ENCODE measurements at places on chromosomes 7 and 10. TPM values are rescaled to one million over a fixed set of nuclear protein-coding genes. Genes with fewer than 3 reads are reported as not detected.

Gene RAMP3
- not detected for total RNA-seq

- no peak for DNase-seq
Observed at GRCh38 chr10:91460681-91461080, 50.5 kb downstream of the HECTD2 start.

GRCh38 chr7:45704683-45705016 lies 130.5 kb downstream of the ADCY1 start:
- DNase-seq: no peak

GRCh38 chr10:79140855-79141254 lies 72.1 kb downstream of the ZMIZ1 start:
- no peak for DNase-seq

GRCh38 chr7:138388673-138389491 lies 71.2 kb upstream of the TRIM24 start:
- DNase-seq: no peak

DNA sequence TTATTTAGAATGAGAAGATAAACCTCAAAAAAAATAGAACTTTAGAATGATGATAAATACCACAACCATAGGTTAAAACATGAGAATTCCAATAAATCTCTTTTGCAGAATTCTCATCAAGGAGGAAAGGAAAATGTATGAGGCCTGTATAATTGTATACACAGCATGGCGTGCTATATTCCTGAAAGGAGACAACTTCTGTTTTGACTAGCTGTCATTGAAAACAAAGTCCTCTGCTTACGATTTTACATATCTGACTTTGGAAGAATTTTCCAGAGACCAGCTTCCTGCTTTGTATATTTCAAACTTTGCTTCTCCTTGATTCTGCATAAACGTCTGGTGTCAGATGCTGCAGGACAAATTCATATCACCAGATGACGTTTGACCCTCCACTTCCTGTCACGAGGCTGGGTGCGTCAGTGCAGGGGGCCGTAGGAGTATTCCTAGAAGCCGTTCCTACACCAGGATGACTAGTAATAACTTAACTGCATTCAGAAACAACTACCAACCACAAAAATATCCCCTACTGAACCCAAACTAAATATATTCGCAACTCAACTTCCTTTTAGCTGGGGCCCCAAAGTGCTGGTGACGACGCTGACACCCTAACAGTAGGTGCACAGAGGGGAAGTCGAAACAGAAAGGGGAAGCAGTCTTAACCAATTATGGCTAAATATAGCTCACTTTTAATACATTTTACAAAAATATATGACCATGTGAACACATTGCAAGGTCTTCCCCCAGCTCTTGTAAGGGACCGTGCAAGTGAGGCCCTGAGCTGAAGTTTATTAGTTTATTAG lies 178.6 kb upstream of the INHBA start:
- DNase-seq: no peak

DNA sequence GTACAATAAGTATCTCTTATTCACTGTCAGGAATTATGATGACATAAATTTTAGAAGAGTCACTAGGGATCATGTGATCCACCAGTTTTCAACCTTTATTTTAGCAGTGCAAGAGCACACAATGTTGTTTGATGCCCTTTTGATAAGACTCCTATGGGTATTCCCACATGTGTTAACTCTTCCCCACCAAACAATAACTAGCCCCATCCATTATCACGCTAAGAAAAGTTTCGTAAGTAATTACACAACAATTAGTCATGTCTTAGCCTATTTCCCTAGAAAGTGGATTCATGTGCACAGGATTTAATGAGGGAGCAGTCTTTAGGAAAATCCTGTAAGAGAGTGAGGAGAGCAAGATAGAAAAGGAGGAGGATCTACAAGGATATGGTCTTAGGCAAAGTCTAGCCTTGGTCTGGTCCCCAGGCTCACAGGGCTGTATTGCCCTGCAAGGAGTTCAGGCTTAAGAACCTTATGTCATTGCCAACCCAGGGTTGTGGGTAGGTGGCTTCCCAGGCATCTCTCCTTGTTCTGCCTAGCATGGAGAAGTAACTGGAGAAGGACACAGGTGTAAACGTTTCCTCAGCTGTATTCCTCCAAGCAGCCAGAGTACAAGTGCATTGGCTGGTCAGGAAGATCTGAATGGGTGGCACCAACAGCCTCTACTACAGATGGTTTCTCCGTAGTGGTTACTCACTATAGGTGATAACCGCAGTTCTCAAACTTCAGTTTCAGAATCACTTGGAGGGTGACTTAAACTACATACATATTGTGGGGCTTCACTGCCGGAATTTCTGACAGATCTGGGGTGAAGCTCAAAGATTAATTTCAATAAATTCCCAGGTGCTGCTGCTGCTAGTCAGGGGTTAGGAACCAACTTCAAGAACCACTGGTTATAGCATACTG lies 574.5 kb downstream of the SUGCT start:
- DNase-seq: no peak
